ENCODE measurements at places on chromosomes 11 and 22.

GRCh38 chr22:46230262-46230901 is 19.7 kb downstream of the CDPF1 start:
- DNase-seq = no peak

DNA sequence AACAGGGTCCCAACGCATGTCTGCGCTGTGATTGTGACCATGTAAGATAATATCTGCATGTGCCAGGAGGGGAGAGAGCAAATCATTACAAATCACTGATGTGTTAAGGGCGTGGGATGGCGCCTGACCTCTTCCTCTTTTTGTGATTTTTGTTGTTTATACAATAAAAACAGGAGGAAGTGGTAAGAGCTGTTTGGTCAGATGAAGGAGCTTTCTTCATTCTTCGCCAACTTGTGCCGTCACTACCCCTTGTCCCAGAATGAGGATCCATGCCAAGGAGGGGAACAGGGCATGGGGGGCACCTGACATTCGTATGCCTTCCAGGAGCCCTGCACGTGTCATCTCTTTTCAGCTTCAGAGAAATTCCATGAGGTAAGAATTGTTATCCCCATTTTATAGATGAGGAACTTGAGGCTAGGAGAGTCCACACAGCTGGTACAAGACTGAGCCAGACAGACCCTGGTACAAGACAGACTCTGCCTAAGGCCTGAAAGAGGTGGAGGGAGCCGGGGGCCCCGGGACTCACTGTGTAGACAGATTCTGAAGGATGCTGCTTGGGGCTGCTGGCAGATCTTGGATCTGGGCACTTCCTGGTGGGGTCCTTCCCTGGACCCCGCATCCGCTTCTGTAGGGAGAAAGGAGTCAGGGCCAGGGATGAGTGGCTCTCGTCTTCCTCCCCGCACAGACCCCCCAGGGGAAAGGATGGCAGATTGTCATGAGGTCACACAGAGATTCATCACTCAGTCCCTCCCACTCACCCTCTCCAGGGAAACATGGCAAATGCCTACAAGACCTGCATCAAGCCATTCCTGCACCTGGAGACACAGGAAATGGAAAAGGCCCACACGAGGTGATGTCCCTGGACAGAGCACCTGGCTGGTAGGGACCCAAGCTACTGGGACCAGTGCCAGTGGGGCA is 34.6 kb downstream of the NFAM1 start:
- DNase-seq = peak; percentile 59

GRCh38 chr11:110757962-110758755 is 45.9 kb upstream of the ARHGAP20 start:
- DNase-seq = no peak

- DNase-seq = no peak
These were observed 30.9 kb downstream of the ANO1 start for GRCh38 chr11:70109006-70109405.

DNA sequence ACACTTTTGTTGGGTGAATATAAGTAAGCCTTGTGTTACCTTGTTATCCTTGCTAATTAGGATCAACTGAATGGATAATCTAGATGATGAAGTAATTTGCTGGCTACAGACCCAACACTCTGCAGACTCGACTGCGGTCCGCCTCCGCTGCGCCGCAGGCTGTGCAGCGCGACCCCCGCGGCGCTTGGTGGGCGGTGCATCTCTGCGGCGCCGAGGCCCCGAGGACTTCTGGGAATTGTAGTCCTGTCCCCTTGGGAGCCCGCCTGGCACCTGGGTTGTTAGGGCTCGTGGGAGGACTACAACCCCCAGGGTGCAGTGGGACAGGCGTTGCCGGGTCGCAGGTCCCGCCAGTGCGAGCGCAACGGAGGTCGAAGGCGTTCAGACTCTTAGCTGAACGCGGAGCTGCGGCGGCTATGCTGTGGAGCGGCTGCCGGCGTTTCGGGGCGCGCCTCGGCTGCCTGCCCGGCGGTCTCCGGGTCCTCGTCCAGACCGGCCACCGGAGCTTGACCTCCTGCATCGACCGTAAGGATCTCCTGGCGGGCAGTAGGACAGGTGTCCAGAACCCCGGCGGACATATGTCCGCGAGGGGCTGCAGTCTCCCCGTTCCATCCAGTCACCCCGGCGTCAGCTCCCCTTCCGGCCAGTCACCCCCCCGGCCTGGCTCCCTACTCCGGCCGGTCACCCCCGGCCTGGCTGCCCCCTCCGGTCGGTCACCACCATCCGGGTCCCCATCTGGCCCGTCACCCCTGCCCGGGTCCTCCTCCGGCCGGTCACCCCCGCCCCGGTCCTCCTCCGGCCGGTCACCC is at the start of the genes ACAD8 and THYN1:
Gene ACAD8 (plus strand): TSS at position 381 of the 806 bp plus-strand sequence. CDS start 33 bp downstream, at position 414.
Gene THYN1 (minus strand): TSS at position 165 of the 806 bp plus-strand sequence. CDS start 470 bp downstream, outside the sequence.
- DNase-seq = peak; percentile 96

- no peak for DNase-seq
These were observed 228.6 kb downstream of the BRD1 start for GRCh38 chr22:49599039-49599438.

- no peak for DNase-seq
These were observed 16.9 kb downstream of the FXYD6 start for GRCh38 chr11:117859488-117860112.

GRCh38 chr11:69198891-69199582 is 43.3 kb downstream of the SMIM38 start:
- no peak for DNase-seq

DNA sequence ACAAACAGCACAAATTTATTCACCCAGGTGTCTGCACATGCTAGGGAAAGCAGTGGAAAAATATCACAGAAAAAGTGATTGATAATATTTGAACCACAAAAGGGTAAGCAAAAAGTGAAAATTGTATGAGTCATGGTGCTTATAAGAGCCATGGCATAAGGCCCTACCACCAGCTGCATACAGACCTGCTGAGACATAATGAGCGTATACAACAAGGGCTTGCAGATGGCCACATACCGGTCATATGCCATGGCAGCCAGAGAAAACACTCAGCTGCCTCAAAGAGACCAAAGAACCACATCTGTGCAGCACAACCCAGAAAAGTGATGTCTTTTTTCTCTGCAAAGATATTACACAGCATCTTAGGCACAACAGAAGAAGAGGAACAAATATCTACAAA is 71.4 kb upstream of the OR9G4 start:
- no peak for DNase-seq

- DNase-seq = no peak
These were observed 163.4 kb downstream of the ADAMTS15 start for GRCh38 chr11:130611791-130612251.

- DNase-seq = no peak
These were observed 16.5 kb downstream of the MOB2 start for GRCh38 chr11:1469911-1470680.

All from CD4-positive, alpha-beta T cell treated with Interferon alpha-2 for 1 hour (primary cell).